ENCODE measurements at places on chromosomes 12 and 14. TPM values are rescaled to one million over a fixed set of nuclear protein-coding genes. Genes with fewer than 3 reads are reported as not detected.

ITGB7 gene
- 1.4 TPM for total RNA-seq

BLTP3B gene
- 26.2 TPM for total RNA-seq

GLT8D2 gene
- 58.6 TPM for total RNA-seq

ARF6 gene
- total RNA-seq, result 92.5 TPM

DIO3 gene
- total RNA-seq, result not detected

Measured in GM23248 (cell line).